ENCODE measurements at places on chromosomes 12 and 14. TPM values are rescaled to one million over a fixed set of nuclear protein-coding genes. Genes with fewer than 3 reads are reported as not detected.

MYL2 gene
- total RNA-seq, result not detected

SDR9C7 gene
- total RNA-seq, result 4.9 TPM

PLA2G1B gene
- not detected for total RNA-seq

FGD4 gene
- total RNA-seq, result 22.9 TPM

CDCA3 gene
- total RNA-seq, result 0.51 TPM

LYZ gene
- 0.13 TPM for total RNA-seq

GPR132 gene
- total RNA-seq, result 0.13 TPM

SLC25A21 gene
- 0.64 TPM for total RNA-seq

PMEL gene
- 1.8 TPM for total RNA-seq

PROX2 gene
- not detected for total RNA-seq

AQP2 gene
- not detected for total RNA-seq

SLC6A12 gene
- not detected for total RNA-seq

DDX54 gene
- 40.5 TPM for total RNA-seq

DLK1 gene
- total RNA-seq, result not detected
